Fibroblast of the aortic adventitia (primary cell): ENCODE measurements at places on chromosomes 1 and 21. TPM values are rescaled to one million over a fixed set of nuclear protein-coding genes. Genes with fewer than 3 reads are reported as not detected.

FNDC5 gene
- 0.41 and 0.99 TPM in 2 replicates for total RNA-seq

SLC19A2 gene
- total RNA-seq, result 6.0 and 7.7 TPM in 2 replicates

SHISAL2A gene
- total RNA-seq, result not detected in 2 replicates

NTMT2 gene
- total RNA-seq, result not detected in 2 replicates

TBX15 gene
- 0.33 and 0.63 TPM in 2 replicates for total RNA-seq

DNA sequence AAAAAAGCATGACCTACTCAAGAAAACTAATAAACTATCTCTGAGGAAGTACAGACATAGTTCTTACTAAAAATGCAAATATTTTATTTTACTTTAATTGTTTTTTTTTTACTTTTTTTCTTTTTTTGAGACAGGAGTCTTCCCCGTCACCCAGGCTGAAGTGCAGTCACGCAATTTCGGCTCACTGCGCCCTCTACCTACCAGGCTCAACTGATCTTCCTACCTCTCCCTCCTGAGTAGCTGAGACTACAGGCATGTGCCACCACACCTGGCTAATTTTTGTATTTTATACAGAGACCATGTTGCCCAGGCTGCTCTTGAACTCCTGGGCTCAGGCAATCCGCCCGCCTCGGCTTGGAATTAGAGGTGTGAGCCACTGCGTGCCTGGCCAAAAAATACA, 1263.1 kb downstream of the KCNT2 start:
- DNase-seq, result no peak
